Smooth muscle cell of the coronary artery (primary cell): ENCODE measurements at places on chromosomes 7 and 10. TPM values are rescaled to one million over a fixed set of nuclear protein-coding genes. Genes with fewer than 3 reads are reported as not detected.

The SMIM30 gene
- 26.3 and 48.0 TPM in 2 replicates for total RNA-seq

The GHRHR gene
- total RNA-seq, result not detected in 2 replicates

The SFTPA2 gene
- not detected in 2 replicates for total RNA-seq

The ERVW-1 gene
- not detected in 2 replicates for total RNA-seq

The RET gene
- total RNA-seq, result 0.59 TPM in 1 of 2 replicates, not detected in the other

The TLX1 gene
- not detected in 2 replicates for total RNA-seq

The GPR22 gene
- not detected in 2 replicates for total RNA-seq

The LIPK gene
- not detected in 2 replicates for total RNA-seq

The TES gene
- total RNA-seq, result 4.0 and 81.0 TPM in 2 replicates

The DRGX gene
- not detected in 2 replicates for total RNA-seq

The CCL26 gene
- 1.4 TPM in 2 replicates for total RNA-seq
